Brain pericyte (primary cell): ENCODE measurements at places on chromosomes 6 and 20.

DNA sequence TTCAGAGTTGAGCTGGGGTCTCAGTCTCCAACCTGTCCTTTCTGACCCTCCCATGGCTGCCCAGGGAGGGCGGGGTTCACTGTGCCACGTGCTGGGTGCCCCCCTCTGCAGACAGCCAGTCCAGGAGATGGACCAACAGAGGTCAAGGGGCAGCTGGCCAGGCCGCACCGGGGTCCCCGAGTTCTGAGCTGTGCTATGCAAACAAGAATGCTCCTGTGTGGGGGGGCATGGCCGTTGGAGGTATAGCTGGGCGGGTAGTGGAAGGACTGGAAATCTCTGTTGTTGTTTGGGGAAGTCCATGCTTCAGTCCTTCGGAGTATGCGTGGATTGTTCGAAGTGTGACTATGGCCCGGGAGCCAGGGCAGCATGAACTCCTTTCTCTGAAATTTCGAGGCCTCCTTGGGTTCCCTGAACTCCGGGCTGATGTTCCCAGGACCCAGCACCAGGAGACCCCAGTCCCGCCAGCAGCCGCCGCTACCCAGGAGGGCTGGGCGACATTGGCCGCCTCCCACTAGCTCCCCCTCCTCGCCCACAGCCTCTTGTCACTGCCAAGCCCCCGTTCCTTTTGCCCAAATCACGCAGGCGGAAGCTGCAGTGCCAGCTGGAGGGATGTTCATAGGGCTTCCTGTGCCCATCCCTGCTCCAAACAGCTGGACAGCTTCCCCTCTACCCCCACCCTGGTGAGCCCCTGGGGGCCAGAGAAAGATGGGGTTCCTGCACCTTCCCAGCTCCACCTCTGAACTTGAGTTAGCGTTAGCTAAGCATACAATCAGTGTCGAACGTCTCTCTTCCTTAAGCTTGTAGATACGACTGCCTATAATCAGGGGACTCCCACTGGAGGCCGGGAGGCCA is 126.6 kb downstream of the TAF4 start:
- DNase-seq, result no peak

- DNase-seq, result no peak
These were observed 147.8 kb downstream of the ZMYND8 start for GRCh38 chr20:47208534-47209174.

DNA sequence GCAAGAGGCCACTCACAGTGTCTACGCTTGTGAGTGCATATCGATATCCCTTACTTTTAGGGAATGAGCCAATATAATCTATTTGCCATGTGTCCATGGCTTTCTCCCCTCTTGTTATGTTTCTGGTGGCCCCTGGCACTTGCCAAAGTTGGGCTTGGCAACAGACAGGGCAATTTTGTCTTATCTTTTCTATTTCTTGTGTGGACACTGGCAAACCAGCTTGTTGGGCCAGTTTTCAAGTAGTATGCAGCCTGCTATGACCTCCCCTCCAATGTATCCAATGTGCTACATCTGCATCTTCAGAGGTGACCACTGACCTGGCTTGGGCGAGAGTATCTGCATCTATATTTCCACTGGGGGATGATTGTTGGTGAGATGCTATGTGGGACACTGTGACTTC is 29.2 kb downstream of the GSTA2 start:
- DNase-seq, result no peak

GRCh38 chr6:43767553-43768505 is 2.2 kb upstream of the VEGFA start:
- no peak for DNase-seq

DNA sequence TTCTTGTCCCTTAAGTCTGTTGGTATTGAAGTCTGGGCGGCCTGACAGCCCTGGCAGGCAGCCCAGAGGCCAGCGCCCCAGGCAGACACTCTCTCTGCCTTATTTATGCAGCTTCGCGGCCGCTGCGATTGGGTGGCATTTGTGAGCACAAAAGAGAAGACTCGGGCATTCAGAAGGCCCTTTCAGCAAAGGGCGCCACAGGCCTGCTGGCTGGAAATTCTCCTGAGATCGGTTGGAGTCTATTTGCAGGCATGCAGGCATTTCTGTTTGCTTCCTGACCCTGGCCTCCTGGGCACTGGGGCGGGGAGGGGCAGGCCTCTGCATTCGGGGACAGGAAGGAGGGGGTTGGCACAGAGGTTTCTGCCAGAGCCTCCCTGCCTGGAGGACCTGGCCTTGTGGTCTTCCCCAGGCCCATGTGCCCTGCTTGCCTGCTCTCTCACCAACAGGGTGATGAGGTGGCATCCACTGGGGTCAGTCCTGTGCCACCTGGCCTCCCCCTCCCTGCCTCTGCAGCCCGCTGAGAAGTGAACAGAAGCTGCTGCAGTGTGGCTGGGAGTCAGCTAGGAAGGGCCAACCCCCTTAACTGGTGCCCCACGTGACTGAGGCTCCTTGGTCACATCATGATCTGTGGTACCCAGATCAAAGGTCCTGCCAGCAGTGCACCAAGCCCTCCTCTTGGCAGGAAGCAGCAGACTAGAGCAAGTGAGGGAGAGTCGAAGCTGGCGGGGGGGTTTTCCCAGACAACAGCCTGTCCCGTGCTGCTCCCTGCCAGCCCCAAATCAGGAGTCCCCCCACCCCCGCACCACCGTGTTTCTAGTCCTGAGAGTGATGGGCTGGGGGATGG is 16.6 kb upstream of the CCDC167 start:
- DNase-seq, result no peak

DNA sequence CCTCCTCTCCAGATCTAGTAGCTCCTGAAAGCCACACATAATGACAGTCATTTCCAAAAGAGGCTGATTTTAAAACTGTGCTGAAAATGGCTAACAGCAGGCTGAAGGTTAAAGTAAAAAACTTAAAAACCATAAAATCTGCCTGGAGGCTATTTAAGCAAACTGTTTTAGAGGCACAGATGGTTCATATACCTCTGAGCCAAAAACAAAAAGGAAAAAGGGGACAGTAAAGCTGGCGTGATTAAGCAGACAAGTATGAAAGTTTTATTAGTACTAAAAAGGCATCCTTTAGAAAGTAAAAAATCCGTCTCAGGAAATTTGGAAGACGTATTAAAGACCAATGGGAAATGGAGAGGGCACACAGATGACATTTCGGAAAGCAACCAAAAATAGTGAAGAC is 55.8 kb downstream of the SOBP start:
- DNase-seq, result no peak

GRCh38 chr6:133683308-133683580 is 205.7 kb upstream of the TCF21 start:
- DNase-seq, result no peak

GRCh38 chr20:36114707-36115106 is 39.8 kb upstream of the EPB41L1 start:
- no peak for DNase-seq

DNA sequence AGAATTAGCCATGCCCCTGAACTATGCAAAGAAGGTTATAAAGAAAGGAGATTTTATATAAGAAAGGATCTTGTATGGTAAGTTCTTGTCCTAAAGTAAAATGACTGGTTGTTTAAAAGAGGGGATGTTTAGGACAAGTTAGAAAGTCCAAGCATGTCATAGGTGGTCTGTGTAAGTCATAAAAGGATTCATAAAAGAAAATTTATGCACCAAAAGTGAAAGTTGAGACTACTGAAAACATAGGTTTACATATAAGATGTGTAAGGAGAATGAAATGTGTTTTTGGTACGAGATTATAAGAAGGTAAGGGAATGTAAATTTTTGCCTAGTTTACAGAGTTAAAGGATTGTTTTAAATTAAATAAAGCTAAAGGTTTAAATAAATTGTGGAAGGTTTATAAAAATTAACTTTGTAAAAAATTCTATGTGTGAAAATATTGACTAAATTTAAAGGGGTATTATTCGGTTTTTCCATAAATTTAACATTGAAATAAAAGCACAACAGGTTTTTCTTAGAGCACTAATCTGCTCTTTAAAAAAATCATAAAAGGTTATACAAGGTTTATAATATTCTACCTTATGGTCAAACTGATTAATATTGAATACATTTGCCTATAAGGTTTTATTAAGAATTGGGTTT is 93.6 kb upstream of the UST start:
- DNase-seq, result no peak

DNA sequence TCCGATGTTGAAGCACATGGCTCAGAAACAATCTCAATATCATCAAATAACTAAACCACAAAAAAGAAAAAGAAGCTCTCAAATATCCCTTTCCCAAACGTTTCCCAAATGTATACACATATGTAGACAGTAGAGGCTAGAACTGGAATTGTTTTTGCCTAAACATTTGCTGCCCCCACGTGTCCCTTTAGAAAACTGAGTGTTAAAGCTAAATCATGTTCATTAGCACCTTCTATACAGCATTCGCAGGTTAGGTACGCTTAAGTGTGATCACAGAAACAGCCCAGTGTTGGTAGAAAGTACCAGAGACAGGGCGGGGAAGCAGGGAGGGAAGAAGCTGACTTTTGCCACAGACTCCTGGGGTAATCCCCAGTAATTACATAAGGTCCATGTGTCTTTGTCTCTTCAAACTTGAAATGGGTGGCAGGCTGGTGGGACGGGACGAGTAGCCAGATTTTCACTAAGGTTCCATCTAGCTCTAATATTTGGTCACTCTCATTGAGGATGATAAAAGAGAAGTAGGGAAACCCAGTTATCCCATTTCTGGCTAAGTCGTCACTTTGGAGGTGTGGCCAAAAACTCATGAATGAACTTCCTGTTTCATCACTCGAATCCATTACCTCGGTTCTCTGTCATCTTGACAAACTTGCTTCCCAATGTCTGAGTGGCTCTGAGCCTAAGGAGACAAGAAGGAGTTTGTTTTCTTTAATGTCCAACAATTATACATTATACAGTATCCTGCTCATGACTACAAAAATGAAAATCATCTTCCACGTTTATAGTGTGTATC is 15.0 kb upstream of the TFAP2A start:
- no peak for DNase-seq

DNA sequence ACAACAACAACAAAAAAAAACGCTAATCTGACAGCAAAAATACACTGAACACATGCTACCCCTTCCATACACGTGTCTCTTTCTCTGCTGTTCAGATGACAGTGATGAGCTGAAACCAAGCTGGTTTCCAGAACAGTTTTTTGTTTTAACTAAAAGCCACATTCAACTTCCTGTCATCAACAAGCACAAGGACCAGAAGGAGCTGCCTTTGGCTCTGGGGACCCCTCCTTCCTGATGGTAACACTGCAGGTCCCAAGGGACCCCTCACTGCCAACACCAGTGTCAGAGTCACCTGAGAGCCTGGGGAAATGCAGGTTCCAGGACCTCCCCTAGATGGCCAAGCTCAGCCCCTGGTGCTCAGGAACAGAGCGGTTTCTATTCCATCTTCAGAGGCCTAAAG is 6.0 kb downstream of the CST7 start:
- no peak for DNase-seq

- no peak for DNase-seq
These were observed 19.5 kb upstream of the FAM8A1 start for GRCh38 chr6:17580518-17581048.

GRCh38 chr6:137102851-137103492 is 58.2 kb upstream of the IL20RA start:
- no peak for DNase-seq

DNA sequence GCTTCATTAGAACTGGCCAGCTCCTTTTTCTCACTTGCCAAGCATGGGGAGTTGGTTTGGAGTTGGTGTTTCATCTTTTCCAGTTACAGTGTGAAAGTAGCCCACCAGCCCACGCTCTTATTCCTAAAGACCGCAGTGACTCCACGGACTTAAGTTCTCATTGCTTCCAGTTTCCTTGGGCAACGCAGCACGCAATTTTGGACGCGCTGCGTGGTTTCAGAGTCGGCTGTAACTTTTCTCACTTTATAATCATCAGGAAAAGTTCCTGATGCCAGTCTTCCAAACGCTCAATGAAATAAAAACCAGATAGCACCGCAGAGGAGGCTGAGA is 381 bp upstream of the PEX7 start:
- no peak for DNase-seq

DNA sequence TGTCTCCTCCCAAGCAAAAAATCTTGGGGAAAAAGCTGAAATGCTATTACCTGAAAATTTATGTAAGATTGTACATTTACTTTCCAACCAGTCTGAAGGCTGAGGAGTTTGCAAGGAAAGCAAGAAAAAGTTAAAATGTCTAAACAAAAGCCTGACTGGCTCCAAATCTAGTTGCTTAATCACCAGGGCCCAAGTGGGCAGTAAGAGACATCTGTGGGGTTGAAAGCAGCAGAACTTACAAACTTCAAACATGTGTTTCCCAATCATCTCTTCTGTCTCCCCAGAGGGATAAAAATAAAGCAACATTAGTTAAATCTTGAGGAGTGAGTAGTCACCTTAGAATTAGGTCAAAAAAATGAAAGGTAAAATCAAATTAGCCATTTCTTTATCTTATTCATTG is 98.6 kb downstream of the OGFRL1 start:
- no peak for DNase-seq
